ENCODE measurements at places on chromosomes 13 and 19.

DNA sequence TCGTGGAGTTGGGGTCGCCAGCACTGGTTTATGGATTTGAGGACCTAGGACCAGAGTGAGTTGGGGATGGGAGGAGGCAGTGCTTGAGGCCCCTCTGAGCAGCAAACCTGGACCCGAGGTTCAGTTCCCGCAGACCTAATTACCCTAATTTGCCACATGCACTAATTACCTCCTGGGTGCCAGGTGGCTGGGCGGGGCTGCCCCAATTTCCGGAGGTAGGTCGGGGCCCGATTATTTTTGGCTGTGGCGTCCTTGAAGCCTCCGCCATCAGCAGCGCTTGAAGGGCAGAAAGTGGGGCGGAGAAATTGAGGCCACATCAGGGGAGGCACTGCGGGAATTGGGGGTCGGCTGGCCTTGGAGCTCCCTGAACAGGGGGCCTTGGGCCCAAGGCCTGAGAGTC is 5.9 kb upstream of the HOMER3 start:
- no peak overlapping the region for H3K27ac ChIP-seq
- no peak for DNase-seq
- H3K27me3 ChIP-seq, result no peaks in the 10 kb centered on the region
- peaks cover 58% of the 10 kb centered on the region for H3K4me1 ChIP-seq

GRCh38 chr13:113045251-113046127 is 60.1 kb upstream of the F7 start:
- H3K4me1 ChIP-seq, result no peaks in the 10 kb centered on the region
- no peak overlapping the region for H3K27ac ChIP-seq
- no peak for DNase-seq
- no peaks in the 10 kb centered on the region for H3K27me3 ChIP-seq
- peaks cover 22% of the 10 kb centered on the region for H3K36me3 ChIP-seq
- H3K4me3 ChIP-seq, result no peak overlapping the region

- H3K4me3 ChIP-seq, result no peak overlapping the region
- no peak overlapping the region for H3K27ac ChIP-seq
- no peaks in the 10 kb centered on the region for H3K4me1 ChIP-seq
- H3K36me3 ChIP-seq, result no peaks in the 10 kb centered on the region
- DNase-seq, result no peak
These were observed 313.4 kb upstream of the DACH1 start for GRCh38 chr13:72180253-72180952.

DNA sequence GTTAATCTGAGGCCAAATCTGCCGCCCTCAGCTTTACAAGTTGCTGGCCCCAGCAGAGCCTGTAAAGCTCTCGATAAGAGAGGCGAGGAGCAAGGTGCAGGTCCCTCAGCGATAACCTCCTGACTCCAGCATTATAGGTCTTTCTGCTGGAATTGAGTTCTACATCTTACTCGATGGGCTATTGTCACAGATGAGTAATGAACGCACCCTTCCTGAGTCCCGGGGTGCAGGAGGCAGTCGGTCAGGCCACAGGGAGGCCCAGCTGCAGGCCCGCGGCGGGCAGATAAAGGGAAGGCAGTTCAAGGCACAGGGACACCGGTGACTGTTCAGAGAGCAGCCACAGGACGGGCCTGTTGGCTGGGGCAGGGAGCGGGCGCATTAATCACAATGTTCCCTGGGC is 157.6 kb upstream of the OBI1 start:
- no peaks in the 10 kb centered on the region for H3K4me1 ChIP-seq
- no peak overlapping the region for H3K4me3 ChIP-seq
- DNase-seq, result no peak

GRCh38 chr13:43953370-43953769 is 73.7 kb downstream of the LACC1 start:
- no peaks in the 10 kb centered on the region for H3K36me3 ChIP-seq
- H3K4me1 ChIP-seq, result no peaks in the 10 kb centered on the region
- H3K4me3 ChIP-seq, result no peak overlapping the region
- DNase-seq, result no peak
- H3K27me3 ChIP-seq, result peaks cover 21% of the 10 kb centered on the region

GRCh38 chr19:44588771-44589112 is 24.6 kb upstream of the IGSF23 start:
- H3K27me3 ChIP-seq, result no peaks in the 10 kb centered on the region
- H3K4me1 ChIP-seq, result no peaks in the 10 kb centered on the region

DNA sequence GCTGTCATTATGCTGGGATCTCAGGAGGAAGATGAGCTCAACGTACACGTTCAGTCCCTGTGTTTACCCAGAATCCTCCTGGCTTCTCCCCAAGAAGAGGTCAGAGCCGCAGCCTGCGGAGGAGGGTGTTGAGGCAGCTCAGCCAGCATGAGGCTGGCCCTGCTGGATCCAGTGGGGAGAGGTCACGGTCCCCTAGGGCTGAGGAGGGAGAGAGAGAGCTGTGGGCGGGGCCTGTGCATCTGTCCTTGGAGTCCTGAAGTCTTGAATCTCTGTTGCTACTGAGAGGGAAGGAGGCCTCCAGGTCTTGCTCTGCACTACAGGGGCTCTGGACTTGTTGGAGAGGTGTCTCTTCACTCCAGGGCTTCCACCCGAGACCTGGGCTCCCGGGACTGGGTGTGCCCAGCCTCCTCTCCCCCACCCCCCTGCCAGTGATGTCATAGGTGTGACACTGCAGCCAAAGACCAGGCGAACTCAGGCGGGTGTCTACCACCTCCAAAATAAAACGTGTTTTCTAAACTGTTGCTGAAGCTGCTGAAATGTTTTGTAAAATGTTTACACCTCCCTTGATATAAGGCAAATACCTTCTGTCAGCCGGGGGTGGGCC is 77.9 kb upstream of the KCTD15 start:
- H3K27me3 ChIP-seq, result no peaks in the 10 kb centered on the region
- H3K27ac ChIP-seq, result no peak overlapping the region
- no peaks in the 10 kb centered on the region for H3K36me3 ChIP-seq
- DNase-seq, result peak; percentile 48

DNA sequence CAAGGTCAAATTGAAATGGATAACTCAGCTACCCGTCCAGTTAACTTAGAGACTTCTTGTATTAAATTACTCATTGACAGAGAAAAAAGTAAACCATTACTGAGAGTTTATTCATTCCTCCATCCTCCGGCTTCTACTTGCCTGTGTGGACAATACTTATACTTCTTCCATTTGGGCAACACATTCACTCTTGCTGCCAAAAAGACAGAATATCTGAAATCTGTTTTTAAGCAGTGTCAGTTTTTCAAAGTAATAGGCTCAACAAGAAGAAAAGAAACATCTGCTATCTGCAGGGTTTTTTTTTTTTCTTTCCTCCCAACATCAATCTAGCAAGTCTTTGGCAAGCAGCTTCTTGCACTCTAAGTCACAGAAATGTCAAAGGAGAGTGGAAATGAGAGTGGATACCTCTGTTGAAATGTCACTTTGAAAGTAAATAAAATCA is 1142.8 kb downstream of the PCDH9 start:
- H3K27me3 ChIP-seq, result no peaks in the 10 kb centered on the region
- no peaks in the 10 kb centered on the region for H3K4me1 ChIP-seq
- no peak overlapping the region for H3K4me3 ChIP-seq
- no peaks in the 10 kb centered on the region for H3K36me3 ChIP-seq
- no peak for DNase-seq

DNA sequence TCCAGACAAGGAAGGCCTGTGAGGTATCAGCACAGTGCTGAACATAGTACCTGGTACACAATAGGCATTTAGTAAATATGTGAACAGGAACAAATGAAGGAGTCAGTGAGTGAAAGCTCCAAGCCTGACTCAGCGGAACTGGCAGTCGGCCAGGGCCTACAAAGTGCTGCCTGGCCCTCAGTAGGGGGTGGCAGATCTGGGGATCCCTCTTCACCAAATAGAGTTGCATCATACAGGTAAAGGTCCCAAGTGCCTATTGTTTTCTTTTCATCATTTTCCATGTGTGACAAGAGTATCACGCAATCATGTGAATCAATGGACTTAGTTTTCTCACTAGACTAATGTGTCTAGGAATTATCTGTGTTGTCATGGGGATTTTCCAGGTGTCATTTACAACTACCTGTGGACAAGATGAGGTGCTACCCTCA is 9.2 kb downstream of the CYP2B6 start:
- no peak overlapping the region for H3K27ac ChIP-seq
- H3K36me3 ChIP-seq, result no peaks in the 10 kb centered on the region
- DNase-seq, result no peak

DNA sequence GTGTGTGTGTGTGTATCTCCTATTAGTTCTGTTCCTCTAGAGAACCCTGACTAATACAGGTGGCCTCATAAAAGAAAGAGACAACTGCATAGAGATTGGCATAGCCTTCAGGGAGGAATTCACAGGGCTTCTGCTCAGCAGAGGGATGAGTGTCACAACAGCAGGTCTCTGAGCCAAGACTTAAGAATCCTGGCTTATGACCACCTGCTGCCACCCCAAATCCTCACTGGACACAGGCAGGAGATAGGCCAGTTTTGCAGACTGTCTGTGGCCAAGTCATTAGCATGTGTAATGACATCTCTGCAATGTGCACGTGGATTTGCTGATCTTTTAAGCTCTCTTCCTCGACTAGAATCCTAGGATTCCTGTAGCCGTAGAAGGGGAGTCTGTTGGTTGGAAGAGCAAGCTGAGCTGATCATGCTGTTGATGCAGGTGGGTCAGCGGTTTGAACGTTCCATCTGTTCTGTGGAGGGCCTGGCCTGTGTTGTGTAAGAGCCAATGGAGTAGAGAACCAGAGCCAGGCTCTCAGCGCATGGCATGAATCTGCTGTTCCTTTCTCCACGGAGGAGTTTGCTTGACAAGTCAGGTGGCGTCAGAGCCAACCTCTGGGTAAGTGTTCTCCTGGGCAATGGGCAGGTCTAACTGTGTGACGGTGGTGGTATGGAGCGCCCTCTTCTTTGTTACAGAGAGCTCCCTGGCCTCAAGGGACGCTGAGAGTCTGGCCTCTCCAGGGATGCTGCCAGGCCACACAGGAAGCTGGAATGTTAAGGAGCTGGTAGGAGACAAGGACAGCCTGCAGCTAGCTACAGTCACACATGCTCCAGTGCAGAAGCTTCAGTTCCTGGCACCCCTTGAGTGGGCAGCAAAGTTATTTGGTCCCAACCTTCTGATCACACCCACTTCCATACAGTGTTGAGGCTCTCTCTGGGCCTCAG is 503.1 kb downstream of the FOXO1 start:
- H3K36me3 ChIP-seq, result no peaks in the 10 kb centered on the region
- no peak overlapping the region for H3K27ac ChIP-seq
- H3K4me3 ChIP-seq, result no peak overlapping the region
- H3K27me3 ChIP-seq, result no peaks in the 10 kb centered on the region
- no peak for DNase-seq
- H3K4me1 ChIP-seq, result no peaks in the 10 kb centered on the region

DNA sequence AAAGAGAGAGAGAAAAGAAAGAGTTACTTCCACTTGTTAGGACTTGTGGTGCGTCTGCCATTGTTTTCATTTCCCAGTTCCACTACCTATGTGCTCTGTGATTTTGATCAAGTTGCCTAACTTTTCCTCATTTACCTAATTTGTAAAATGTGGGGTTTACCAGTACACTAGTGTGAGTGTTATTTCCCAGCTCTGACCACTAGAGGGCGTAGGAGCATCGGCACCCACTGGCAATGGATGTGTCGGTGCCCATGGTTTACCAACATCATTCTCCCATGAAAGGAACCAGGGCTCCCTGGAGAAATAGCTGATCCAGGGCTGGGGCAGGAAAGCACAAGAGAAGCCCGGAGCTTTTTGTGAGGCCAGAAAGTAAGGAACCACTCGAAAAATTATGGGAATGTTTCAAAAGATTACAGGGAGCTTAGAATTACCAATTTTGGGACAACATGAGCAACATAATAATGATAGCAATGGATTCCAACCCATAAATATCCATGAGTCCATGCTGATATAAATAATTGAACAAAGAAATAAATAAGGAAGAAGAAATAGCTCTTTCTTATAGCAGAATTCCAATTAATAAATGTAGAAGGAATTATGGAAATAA is 15.1 kb upstream of the CEACAM4 start:
- DNase-seq, result no peak
- no peaks in the 10 kb centered on the region for H3K36me3 ChIP-seq
- no peaks in the 10 kb centered on the region for H3K4me1 ChIP-seq
- peaks cover 56% of the 10 kb centered on the region for H3K27me3 ChIP-seq
- H3K27ac ChIP-seq, result no peak overlapping the region

DNA sequence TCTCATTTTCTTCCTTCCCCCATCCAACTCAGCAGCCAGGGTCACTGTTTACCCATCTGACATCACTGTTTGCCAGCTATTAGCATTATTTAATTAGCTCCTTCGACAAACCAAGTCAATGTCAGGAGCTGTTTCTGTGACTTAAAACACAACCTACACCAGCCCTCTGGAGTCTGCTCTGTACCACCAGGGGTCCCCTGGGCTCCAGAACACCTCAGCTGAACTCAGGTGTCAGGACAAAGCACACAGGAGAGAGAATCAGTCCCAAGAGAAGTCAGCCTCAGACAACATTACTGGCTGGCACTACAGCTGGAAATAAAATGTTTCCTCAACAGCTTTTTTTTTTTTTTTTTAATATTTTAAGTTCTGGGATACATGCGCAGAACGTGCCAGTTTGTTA is 45.1 kb downstream of the DCLK1 start:
- H3K36me3 ChIP-seq, result no peaks in the 10 kb centered on the region
- H3K4me1 ChIP-seq, result no peaks in the 10 kb centered on the region
- no peak overlapping the region for H3K4me3 ChIP-seq
- no peak overlapping the region for H3K27ac ChIP-seq
- no peak for DNase-seq

GRCh38 chr13:22717036-22717435 is 463.7 kb upstream of the SGCG start:
- H3K4me1 ChIP-seq, result no peaks in the 10 kb centered on the region
- no peak for DNase-seq
- no peaks in the 10 kb centered on the region for H3K36me3 ChIP-seq
- H3K27me3 ChIP-seq, result no peaks in the 10 kb centered on the region

GRCh38 chr19:19034204-19034624 is 811 bp downstream of the ARMC6 start:
- H3K36me3 ChIP-seq, result no peaks in the 10 kb centered on the region
- H3K27ac ChIP-seq, result peak overlapping the region; percentile 97
- peak; percentile 86 for DNase-seq
- peaks cover 27% of the 10 kb centered on the region for H3K4me1 ChIP-seq
- H3K27me3 ChIP-seq, result no peaks in the 10 kb centered on the region

DNA sequence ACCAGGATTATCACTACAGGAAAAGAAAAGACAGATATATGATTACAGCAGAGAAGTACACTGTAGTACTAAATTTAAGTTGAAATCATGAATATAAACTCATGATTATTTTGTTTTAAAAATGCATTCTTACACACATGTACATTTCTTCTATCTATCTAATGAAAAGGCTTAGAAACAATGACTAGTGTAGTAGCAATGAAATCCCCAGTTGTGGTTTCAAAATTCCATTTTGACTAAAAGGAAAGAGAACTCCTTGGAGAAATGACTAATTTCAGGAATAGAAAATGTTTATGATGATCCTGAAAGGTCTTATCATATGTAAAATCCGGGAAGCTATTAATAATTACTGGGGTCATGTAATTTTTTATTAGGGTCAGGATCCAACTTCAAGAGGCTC is 195.0 kb upstream of the STARD13 start:
- H3K27me3 ChIP-seq, result no peaks in the 10 kb centered on the region
- no peak overlapping the region for H3K27ac ChIP-seq
- DNase-seq, result no peak
- no peaks in the 10 kb centered on the region for H3K4me1 ChIP-seq
- no peaks in the 10 kb centered on the region for H3K36me3 ChIP-seq

Measured in spleen (tissue), 13 donors.